ENCODE measurements at places on chromosomes 13 and 19.

DNA sequence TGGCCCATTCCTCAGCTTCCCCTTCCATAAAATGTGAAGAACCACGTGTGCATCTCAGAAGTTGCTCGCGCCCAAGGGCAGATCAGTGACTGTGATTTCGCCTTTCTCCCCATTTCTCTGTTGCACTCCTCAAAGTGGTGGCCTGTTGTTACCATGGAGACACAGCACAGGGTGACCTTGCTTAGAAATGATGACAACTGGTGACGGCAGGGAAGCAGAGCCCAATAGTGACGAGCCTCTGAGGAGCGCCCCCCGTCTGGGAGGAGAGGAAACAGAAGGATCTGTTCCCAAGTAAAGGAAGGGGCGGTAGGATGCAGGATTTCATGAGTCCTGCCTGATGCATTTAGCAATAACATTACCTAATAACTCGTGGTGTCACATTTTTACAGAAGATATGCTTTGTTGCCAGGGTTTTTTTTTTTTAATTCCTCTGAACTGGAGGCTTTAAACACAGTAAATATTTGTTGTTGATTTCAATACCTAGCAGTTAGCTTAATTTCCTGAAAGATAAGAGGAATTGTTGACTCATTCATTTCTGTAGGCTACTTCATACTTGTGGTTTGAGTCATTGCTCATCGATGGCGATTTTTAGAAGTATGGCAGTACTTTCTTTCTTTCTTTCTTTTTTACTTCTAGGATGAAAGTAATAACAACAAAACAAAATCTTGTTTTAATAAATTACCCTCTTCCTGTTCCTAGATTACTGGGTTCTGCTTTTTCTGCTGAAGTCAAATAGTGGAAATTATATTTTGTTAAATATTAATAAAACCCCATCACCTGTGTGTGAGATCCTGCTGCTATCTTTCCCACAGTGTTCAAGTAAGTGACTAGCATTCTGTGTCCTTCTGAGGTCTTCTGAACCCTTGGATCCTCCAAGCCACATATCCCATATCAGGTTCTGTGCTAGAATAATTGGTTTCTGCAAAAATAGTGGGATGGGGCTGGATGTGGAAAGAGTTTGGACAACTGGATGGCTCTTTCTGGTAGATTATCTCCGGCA is 36.0 kb downstream of the MBNL2 start:
- DNase-seq: no peak

DNA sequence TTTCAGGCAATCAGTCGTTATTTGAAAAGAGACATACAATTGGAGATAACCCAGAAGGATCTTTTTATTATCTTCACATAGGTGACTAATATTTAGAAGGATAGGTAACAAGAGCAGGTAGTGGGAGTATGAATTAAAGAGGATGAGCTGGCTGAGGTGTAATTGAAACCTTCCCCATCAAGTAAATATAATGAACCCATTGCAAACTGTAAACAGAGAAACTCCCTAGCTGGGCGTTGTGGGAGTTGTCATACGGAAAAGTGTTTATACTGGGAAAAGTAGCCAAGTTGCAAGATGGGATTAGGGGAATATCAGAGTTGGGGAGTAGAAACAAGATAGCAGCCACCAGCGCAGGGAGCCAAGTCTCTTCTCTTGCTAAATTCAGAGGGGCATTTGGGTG is 448.4 kb downstream of the COG6 start:
- no peak for DNase-seq

GRCh38 chr19:16018801-16019551 is 57.3 kb upstream of the TPM4 start:
- DNase-seq: no peak

DNA sequence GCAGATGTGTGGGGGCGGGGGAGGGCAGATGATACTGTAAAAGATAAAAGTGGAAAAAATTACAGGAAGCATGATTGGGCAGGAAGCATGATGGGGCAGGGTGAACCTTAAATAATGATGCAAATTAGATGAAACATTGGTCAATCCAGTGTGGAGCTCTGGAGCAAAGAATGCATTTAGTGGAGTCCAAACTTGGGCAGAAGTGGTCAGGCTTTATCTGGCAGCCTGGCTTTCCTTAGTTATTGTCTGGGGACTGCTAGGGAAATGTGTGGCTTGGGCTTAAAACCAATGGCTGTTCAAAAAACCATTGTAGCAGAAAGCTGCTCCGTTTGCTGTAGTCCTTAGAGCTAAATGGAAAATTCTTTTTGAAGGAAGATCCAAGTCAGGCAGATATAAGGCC is 1077.3 kb upstream of the MIR17HG start:
- DNase-seq: no peak

DNA sequence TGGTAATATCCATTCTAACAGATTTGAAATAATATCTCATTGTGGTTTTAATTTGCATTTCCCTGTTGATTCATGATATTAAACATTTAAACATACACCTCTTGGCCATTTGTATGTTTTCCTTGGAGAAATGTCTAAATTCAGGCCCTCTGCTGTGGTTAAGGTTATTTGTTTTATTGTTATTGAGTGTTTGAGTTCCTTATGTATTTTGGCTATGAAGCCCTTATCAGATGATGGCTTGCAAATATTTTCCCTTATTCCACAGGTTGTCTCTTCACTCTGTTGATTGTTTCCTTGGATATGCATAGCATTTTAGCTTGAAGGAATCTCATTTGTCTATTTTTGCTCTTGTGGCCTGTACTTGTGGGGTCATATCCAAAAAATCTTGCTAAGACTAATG is 303.6 kb downstream of the GPC5 start:
- DNase-seq: peak; percentile 85

- no peak for DNase-seq
Measured at GRCh38 chr13:40409278-40409677, 257.2 kb downstream of the FOXO1 start.

DNA sequence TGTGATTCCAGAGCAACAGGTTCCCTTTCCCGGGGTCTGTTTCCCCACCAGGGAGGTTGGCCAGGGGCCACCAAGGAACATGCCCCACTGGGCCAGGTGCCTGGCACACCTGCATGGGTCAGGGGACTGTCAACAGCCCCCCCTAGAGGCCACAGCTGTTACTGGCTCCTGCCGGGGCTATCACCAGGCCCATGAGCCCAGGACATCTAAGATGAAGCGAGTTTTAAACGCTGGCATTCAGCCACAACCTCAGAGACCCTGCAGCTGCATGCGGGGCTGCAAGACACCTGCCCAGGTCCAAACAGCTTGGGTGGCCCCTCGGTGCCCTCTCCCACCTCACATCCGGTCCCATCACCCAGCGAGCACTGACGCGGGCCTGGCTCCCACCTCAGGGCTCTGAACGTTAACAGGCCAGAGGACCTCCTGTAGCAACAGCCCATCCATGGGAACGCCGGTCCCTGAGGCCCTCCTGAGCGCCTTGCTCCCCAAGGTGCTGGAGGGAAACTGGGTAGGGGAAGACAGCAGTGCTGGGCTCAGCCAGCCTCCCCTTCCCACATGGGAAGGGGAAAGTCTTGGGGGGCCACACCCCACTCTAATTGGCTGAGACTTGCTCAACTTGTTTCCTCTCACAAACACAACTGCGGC is 12.0 kb downstream of the KHSRP start:
- no peak for DNase-seq

DNA sequence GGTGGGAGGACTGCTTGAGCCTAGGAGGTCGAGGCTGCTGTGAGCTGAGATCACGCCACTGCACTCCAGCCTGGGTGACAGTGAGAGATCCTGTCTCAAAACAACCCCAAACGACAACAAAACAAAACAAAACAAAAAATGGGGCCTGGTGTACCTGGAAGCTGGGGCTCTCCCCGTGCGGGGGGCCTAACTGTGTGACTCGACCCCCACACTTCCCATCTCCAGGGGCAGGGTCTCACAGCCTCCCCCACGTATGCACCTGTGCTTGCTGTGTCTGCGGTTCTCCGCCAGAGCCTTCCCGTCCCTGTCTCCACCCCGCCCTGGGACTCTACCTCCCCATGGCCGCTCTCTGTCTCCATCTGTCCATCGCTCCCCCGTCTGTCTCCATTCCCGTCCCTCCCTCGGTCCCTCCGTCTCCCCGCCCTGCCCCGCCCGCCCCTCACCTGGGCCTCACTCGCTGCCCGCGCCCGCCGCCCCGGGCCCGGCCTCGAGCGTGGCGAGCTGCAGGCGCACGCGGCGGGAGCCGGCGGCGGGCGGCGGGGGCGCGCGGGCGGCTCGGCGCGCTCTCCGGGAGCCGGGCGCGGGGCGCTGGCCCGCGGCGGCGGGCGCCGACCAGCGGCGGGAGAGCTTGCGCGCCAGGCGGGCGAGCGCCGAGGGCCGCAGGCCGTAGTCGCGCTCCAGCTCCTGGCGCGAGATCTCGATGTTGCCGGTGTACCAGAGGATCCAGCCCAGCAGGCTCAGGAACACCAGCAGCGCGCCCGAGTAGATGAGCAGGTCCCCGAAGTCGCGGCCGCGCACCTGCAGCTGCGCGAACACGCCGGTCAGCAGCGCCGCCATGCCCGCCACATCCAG is 587 bp downstream of the TMEM238 start:
- no peak for DNase-seq

DNA sequence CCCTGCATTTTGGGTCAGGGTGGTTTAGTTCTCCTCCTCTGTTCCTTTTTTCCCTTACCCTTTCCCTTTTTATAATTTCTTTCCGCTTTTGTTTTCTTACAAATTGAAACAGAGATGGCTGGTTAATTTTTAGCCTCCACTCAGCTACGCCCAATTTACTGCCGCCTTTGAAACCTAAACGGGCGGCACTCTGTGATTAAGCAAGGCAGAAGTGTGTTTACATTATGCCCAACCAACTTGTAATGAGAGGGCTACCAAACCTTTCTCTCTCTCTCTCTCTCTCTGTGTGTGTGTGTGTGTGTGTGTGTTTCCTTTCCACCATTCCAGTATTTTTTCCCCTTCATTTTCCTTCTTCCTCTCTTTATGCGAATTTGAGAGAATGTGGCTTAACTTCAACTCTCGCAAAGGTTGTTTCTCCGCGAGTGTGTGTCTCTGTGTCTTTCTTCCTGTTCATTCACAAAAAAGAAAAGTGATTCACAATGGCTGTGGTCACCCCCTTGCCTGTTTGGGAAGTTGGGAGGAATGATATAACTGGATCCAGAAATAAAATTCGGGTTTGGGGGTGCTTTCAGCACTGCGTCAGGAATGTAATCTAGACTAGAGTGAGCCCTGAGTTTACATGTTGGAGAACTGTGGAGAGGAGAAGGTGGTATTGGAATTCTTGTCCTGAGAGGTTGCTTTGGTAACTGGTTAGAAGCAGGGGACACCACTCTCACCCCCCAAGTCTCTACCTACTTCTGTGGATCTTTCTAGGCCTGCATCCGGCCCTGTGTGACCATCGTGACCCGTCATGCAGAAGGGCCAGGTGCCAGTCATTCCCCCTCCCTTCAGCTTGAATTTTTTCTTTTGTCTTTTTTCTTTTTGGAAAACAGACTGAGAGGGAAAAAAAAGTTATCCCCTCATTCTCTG is 31.4 kb downstream of the NFIX start:
- no peak for DNase-seq

- no peak for DNase-seq
Measured at GRCh38 chr19:3397266-3398022, 31.1 kb downstream of the NFIC start.

- no peak for DNase-seq
Measured at GRCh38 chr19:31784671-31785101, 435.4 kb upstream of the TSHZ3 start.

GRCh38 chr13:65724226-65724625 is 1505.9 kb downstream of the PCDH9 start:
- DNase-seq: no peak

GRCh38 chr13:108269601-108270328 is at the start of gene TNFSF13B:
Gene TNFSF13B (plus strand): TSS chr13:108269718. CDS start chr13:108269896, 178 bp downstream.
- no peak for DNase-seq

DNA sequence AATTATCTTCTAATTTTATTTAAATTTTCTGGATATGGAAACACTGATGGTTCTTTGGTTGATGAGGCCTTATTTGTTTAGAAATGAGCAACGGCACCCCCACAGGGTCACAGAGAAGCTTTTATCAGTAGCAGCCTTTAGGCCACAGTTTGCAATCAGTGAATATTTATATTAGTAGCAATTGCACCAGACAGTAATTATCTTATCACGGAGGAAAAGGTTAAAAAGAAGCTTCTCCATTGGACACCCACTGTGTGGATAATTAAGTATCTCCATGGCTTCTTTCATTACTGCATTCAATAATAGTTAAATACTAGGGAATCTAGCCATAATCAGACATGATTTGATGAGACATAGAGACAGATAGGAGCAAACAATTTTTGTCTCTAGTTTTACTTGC is 2099.2 kb upstream of the PCDH20 start:
- no peak for DNase-seq

DNA sequence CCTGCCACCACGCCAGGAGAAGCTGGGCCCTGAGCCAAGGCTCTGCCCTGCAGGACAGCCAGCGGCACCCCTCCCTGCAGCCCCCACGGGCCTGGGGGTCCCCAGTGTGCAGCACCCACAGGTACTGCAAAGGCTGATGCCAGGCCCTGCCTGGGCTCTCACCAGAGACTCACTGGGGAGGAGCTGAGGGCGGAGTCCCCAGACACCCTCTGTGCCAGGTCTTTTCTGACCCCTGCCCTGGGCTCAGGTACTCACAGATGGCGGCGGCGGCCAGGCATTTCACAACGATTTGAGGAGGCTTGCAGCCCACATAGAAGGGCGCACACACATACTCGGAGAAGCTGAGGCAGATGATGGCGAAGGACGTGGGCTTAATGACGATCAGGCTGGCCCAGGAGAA is 5.7 kb downstream of the SLC7A9 start:
- DNase-seq: no peak

- no peak for DNase-seq
Measured at GRCh38 chr19:40355975-40356680, 7.6 kb downstream of the PLD3 start.

DNA sequence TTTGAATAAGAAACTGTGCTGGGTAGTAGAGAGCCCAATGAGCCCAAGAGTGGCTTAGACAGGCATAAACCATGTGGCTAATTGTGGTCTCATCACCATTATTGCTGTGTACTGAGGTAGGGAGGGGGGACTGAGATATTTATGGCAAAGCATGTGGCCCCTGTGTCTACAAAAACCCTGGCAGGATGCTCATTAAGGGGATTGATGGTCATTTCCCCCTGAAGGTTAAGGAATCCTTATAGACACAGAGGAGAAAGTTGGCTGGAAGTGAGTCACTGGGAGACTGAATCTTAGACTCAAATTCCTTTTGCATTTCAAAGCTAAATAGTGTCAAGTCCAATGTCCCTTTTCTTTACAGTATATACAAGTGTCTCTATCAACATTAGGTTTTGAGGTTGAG is 9.8 kb upstream of the DACT3 start:
- DNase-seq: no peak

DNA sequence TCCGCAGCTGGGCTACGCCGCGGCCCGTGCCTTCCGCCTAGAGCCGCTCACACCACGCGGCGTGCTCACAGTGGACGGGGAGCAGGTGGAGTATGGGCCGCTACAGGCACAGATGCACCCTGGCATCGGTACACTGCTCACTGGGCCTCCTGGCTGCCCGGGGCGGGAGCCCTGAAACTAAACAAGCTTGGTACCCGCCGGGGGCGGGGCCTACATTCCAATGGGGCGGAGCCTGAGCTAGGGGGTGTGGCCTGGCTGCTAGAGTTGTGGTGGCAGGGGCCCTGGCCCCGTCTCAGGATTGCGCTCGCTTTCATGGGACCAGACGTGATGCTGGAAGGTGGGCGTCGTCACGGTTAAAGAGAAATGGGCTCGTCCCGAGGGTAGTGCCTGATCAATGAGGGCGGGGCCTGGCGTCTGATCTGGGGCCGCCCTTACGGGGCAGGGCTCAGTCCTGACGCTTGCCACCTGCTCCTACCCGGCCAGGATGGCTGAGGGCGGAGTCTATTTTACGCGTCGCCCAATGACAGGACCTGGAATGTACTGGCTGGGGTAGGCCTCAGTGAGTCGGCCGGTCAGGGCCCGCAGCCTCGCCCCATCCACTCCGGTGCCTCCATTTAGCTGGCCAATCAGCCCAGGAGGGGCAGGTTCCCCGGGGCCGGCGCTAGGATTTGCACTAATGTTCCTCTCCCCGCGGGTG is 7.4 kb downstream of the DBP start:
- DNase-seq: peak; percentile 83

All from LNCaP clone FGC (cell line).